Activated naive CD8-positive, alpha-beta T cell treated with anti-CD3 and anti-CD28 coated beads, Interleukin-2, amount 50 U/mL, for 24 hours (primary cell): ENCODE measurements at places on chromosomes 5 and 9.

GRCh38 chr5:158484150-158484549 lies 615.6 kb downstream of the EBF1 start:
- DNase-seq, result no peak

- no peak for DNase-seq
Observed at GRCh38 chr5:131759704-131760103, 37.1 kb downstream of the FNIP1 start.

DNA sequence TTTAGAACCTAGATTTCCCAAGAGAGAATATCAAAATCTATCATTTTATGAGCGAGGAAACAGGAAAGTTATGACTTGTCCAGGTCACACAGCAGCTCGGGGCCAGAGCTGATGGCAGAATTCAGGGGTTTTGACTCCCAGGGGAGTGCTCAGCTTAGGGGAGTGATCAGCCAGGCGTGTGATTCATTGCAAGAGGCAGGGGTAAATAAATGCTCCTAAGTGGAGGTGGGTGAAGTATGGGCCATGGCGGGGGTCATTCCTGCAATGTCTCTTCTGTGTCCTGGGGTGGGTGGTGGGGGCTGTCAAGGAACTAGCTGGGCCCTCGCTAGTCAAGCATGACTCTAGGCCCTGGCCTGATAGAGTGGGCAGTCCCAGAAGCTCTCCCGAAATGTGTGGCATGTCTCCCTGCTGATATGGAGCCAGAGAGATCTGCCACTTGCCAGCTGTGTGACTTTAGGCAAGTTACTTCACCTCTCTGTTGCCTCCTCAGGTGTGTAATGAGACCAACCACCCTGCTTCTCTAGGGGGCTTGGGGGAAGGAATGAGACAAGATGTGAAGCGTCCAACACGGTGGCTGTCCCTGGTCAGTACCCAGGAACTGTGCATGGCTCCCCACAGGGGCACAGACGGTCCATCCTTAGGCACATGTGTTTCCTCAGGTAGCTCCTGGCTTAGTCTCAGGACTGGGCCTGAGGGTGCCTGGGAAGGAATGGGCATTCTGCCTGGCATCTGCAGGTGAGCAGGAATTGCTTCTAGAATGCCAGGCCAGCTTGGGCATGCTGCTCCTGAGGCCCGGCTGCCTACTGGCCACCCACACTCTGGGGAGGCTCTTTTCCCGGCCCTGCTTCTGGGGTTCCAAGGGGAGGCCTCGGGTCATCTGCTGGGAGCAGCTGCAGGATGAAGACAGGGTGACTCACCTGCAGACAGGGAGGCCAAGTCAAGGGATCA lies 36.5 kb upstream of the SH3PXD2B start:
- DNase-seq, result no peak

- no peak for DNase-seq
Observed at GRCh38 chr5:173410459-173411233, 82.4 kb upstream of the STC2 start.

- no peak for DNase-seq
Observed at GRCh38 chr9:86639899-86640379, 285.7 kb upstream of the TUT7 start.
